Activated CD8-positive, alpha-beta memory T cell treated with anti-CD3 and anti-CD28 coated beads, Interleukin-2, amount 50 U/mL, for 4 hours (primary cell): ENCODE measurements at places on chromosomes 7 and 10.

DNA sequence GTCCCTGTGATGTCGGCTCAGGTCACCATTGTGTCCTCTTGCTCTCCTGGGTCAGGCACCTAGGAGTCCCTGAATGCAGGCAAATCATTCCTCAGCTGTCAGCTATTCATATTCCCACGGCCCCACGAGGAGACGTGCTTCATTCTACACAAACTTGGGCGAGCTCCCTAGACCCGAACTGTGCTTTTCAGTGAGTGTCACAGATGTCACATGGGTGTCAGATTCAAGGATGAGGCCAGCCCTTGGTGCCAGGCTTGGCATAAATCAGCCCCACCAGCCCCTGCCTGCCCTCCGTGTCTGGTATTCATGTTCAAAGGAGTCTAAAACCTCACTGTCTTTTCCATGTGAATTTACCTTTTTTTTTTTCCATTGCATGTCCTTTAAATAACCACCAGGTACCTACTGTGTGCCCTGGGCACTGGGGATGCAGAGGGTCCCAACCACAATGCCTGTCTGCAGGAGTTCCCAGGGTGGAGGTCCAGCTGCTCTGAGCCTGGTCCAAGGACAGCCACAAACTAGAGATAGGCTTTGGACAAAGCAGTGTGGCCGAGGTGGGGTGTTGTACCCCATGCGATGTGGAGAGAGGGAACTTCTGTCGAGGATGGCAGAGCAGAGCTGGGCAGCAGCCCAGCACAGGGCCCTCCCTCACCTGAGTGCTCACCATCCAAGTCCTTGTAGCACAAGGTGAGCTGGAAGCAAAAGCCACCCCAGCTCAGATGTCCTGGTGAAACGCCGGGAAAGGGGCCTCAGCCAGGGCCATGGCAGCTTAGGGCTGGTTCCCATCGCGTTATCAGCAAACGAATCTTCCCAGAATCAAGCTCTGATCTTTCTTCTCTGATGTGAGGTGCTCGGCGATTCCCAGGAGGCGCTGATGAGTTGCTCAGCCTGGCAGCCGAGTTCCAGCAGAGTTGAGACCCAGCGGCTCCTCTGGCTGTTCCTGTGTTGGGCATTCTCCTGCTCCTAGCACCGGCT is 611.9 kb downstream of the PTPRN2 start:
- no peak for DNase-seq

DNA sequence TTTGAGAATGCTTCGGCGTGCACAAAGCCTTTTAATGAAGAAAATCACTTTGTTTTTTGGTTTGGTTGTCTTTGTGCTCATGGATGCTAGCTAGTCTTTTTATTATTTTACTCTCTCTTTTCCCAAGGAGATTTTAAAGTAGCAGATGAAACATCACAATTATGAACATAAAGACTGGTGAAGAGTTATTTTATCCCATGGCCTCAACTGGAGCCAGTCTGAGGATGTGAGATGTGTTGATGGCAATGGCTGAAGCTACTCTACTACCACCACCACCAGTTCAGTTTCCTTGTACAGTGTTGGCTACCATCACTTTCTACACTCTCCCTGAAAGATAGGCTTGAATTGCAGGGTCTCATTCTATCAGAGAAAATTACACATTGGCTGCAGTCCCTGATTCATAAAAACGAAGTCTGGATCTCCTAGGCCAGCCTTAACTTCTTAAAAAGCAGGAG is 494 bp upstream of the HERC4 start:
- no peak for DNase-seq

DNA sequence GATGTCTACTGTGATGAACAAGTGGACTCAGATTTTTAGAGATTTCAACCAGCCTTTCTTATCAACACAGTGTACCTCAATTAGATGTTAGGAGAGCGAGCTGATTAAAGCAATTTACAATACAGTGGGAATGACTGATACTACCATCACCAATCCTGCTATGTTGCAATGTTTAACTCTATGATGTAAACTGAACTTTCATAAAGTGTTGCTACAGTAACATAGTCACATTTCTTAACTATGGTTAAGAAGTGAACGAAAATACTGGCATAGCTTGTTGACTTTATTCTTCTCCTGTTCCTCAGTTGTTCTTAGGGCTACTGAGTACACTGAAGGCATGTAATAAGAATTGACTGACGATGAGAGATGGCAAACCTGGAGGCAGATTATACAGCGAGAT is 139.8 kb downstream of the MYOF start:
- no peak for DNase-seq

DNA sequence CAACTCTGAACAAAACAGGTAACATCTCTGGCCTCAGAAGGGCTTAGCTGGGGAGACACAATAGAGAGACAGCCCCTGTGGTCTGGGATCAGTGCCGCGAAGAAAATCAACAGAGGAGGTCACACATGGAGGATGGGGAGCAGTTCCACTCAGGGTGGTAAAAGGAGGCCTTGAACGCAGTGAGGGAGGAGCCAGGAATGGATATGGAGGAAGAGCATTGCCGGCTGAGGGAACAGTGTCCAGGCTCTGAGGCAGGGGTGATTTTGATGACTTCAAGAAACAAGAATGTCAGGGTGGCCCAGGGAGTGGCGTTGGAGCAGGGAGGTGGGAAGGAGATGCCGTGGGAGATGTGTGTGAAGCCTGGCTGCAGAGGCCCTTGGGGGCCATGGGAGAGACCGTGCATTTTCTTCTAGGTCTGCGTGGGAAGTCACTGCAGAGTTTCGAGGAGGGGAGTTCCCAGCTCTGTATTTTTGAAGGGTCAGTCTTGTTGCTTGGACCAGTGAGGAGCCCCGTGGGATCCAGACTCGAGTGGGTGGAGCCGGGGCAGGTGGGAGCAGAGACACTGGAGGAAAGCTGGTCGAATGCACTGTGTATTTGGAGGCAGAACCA is 35.7 kb upstream of the SH2D4B start:
- no peak for DNase-seq

DNA sequence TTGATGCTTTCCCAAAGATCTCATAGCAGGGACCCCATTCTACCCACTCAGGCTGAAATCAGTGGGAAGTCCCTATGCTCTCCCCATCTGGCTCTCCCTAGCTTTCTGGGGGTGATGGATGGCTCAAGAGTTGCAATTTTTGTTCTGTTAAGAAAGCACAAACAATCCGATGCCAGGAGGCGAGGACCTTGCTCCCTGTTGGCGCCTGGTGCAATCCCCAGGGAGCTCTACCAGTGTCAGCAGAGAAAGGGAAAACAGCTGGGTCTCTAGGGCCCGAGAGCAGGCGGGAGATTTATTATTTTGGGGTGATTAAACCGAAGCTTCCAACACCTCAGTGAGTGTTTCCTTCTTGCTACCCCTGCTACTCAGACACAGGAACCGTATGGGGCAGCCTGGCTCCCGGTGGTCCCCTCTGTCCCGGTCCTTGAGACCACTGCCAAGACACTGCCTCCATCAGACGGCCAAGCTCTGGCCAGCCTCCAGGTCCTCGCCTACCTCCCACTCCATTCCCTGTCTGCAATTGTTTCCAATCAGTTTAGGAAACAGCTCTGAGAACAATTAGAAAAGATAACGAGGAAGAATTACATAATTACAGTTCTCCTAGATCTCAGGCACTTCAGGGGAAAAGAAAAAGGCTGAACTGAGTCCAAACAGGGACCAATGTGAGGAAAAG is 147.9 kb downstream of the PLXNA4 start:
- no peak for DNase-seq

DNA sequence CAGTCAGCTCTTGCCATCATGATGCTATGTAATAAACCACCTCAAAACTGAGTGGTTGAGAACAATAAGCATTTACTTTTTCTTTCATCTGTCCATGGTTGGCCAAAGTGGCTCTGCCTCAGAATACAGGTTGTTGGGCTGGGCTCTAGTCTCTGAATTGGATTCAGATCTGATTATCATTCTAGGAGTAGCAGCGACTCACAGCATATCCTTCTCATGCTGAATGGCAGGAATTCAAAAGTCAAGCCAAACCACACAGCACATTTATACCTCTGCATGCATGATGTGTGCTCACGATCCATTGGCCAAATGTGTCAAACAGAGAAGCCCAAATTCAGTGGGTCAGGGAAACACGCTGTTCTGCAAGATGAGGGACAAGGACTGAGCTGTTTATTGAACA is 13.6 kb upstream of the GALNT11 start:
- no peak for DNase-seq

GRCh38 chr10:25758041-25758457 is 176.0 kb upstream of the MYO3A start:
- no peak for DNase-seq

DNA sequence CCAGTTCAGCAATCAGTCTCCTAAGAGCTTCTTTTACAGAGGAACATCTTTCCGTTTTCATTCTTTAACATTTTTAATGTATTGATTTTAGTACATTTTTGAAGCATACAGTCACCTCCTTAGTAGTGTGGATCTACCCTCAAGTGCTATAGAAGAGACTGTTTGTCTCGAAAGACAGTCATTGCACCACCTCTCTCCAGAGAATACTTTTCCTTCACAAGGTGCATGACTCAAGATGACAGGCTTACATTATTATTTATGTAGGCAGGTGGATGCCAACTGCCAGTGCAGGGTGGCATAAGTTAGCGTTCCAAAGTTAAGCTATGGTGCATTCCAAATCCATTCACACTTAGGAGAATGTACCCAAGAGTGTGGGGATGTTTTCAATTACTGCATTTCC is 71.8 kb downstream of the ZEB1 start:
- no peak for DNase-seq

DNA sequence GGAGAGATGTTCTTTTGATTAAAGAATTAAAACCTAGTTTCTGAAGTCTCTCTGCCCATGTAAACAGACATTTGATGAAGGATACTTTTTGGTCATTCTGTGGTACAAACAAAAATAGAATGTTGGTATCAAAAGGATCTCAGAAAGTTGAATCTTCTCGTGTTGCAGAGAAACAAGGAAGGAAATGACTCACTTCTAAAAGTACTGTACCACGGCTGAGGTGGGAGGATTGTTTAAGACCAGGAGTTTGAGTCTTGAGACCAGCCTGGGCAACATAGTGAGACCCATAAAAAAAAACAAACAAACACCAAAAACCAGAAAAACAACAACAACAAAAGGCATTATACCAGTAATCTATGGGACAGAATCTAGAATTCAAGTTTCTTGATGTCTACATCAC is 69.7 kb downstream of the PRSS58 start:
- no peak for DNase-seq

- DNase-seq: no peak
Observed at GRCh38 chr10:26214004-26214403, 2.6 kb upstream of the GAD2 start.

DNA sequence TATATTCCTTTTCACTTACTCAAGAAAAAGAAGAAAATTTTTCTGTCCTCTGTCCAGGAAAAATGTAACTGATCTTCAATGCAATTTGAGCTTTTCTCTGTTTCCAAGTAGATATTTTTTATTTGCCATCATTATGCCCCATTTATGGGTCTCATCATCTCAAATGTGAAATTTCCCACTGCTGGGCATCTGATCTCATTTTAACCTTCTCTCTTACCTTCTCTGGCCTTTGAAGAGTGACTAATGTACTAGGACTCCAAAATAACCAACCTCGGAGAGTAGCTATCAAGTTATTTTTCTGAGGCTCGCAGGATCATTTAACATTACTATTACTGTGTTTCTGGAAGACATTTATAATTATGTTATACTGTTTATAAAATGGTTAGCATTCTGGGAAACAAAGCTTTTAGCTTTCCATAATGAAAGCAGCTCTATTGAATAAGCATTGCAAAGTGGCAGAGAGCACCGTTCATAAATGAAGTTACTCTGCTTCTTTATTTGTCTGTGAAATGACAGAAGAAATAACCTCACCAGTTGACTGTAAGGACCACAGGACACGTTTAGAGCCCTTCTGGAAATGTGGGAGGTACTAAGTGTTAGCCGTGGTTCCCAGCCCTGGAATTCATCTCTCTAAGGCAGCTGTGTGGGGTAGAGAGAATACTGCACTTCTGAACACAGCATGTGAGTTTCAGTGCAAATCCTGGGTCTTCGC is 33.3 kb upstream of the NMT2 start:
- no peak for DNase-seq

GRCh38 chr10:6018422-6018821 is 41.1 kb upstream of the IL15RA start:
- DNase-seq: no peak

GRCh38 chr10:129104266-129105045 is 362.6 kb upstream of the MGMT start:
- DNase-seq: no peak
